ENCODE measurements at places on chromosomes 13 and 19.
A peak's percentile ranks its signal among the peaks of the same experiment; 100 is the strongest.

DNA sequence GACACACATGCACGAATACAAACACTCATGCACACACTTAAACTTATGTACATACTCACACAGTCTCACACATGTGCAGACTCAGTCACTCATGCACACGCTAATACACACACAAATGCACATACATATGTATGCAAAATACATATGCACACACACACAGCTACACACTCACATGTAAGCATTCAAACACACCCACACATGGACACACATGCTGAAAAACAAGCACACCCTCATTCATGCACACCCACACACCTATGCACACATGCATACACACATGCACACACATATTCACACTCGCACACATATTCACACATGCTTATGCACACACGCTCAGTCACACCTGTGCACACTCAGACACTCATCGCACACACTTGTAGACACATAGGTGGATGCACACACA, 9.3 kb downstream of the MUC16 start:
- DNase-seq: no peak

GRCh38 chr13:27808851-27809550, 16.7 kb downstream of the GSX1 start:
- no peak for DNase-seq

DNA sequence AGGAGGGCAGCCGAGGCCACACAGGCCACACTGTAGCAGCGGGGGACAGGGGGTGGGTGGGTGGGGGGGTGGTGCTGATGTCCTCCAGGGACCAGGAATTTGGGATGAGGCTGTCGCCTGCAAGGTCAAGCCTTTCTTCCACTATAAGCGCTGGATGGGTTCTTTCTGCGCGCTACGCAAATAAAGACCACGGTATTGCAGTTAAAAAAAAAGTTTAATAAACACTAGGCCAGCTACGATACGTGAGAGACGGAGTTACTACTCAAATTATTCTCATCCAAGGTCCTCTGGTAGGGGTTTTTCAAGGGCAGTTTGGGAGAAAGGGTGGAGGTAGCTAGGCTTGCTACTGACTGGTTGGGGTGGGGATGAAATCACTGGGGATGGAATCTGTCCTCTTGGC, 508 bp upstream of the ZNF44 start:
- DNase-seq: no peak

- no peak for DNase-seq
These were observed 51.6 kb upstream of the POMP start for GRCh38 chr13:28607187-28607955.

- peak; percentile 43 for DNase-seq
These were observed 6.1 kb downstream of the DHRS12 start for GRCh38 chr13:51797664-51798488.

GRCh38 chr13:19818223-19818842, 35.6 kb upstream of the PSPC1 start:
- no peak for DNase-seq

DNA sequence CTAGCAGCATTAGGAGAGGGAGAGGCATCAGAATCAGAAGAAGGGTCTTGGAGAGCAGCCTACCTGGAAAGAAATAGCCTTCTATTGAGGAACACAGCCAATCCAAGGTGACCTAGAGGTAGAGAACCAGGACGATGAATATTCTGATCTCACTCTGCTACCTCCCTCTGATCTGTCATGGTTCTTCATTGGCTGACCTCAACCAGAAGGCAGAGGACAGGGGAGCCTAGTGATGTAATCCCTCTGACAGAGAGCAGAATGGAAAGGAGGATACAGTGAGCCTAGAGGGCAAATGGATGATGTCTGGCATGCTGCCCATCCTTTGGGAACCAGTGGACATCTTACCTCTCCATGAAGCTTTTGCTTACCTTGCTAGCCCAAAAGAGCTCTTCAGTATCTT, 3.6 kb downstream of the ZNF507 start:
- no peak for DNase-seq

- no peak for DNase-seq
These were observed 53.3 kb downstream of the SOX21 start for GRCh38 chr13:94658926-94659597.

DNA sequence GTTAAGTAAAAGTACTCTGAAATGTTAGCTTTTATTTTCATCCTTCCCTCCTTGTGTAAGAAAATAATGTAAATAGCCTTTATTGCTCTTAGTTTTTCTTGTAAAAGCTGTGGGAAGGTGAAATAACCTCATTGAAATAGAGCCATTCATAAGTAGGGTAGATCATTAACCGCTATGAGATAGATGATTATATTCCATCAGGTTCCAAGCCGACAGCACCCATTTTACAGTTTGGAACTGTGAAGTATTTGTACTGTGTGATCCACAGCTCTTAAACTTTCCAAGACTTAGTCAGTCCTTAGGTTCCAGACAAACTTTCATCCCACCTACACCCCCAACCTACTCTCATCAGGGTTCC, 216.5 kb downstream of the TSHZ3 start:
- no peak for DNase-seq

DNA sequence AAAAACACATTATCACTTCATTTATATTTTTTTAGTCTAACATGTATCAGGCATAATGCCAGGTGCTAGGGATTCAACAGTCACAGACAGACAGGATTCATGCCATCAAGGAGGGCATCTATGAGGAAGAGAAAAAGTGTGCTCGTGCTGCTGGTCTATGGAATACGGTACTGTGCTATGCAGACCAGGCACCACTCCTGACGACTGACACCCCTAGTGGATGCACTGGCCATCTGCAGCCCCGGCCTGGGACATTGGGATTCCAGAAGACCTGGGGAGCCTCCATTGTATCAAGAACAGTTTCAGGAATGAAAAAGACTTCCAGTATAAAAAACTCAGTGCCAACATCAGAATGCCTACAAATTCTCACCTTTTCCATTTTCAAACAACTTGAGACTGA, 94.0 kb downstream of the KLF12 start:
- DNase-seq: no peak

- DNase-seq: no peak
These were observed 11.1 kb downstream of the LMO7 start for GRCh38 chr13:75647126-75647784.

DNA sequence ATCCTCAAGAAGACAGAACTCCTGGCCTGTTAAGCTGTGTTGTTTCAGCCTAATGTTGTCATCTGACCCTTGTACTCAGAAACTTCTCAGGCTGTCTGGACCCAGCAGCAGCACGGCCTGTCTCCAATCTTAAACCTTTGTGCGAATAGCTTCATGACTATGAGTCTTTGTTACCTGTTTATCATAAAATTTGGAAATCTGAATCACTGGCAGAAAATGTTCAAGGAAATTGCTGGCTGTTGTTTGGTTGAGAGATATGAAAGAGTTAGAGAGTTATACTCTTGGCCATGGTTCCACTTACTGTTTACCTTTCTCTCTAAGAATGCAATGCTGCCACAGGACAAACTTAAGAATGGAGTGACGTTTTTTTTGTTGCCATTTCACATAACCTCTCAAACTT, 59.6 kb downstream of the EFNB2 start:
- no peak for DNase-seq

GRCh38 chr13:36712770-36713169, 39.0 kb downstream of the SERTM1 start:
- no peak for DNase-seq

DNA sequence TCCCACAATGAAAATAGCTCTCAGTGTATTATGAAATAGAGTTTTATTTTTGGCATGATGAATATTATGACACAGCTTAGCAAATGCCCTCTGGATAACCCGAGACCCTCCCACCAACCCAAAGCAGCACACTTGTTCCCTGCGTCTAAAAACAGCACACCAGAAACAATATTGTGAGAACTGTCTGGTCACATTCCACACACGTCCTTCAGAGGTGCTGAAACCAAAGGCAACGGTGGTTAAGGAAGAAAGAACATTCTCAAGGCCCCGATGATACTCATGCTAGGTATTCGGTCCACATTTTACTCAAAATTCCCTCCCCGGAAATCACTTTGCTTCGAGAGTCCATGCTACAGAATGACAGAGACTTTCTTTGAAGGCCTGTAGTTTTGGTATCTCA, 156.7 kb downstream of the SLC7A1 start:
- DNase-seq: no peak

- DNase-seq: no peak
These were observed 24.5 kb downstream of the CEACAM16 start for GRCh38 chr19:44723299-44723951.

DNA sequence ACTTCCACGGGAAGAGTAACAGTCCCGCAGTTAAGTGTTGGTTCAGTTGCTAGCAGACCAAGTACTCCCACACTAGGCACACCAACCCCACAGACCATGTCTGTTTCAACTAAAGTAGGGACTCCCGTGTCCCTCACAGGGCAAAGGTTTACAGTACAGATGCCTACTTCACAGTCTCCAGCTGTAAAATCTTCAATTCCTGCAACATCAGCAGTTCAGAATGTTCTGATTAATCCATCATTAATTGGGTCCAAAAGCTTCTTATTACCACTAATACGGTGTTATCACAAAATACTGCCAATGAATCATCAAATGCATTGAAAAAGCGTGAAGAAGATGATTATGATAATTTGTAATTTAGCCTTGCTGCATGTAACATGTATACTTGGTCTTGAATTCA, 95.8 kb downstream of the URI1 start:
- DNase-seq: no peak

DNA sequence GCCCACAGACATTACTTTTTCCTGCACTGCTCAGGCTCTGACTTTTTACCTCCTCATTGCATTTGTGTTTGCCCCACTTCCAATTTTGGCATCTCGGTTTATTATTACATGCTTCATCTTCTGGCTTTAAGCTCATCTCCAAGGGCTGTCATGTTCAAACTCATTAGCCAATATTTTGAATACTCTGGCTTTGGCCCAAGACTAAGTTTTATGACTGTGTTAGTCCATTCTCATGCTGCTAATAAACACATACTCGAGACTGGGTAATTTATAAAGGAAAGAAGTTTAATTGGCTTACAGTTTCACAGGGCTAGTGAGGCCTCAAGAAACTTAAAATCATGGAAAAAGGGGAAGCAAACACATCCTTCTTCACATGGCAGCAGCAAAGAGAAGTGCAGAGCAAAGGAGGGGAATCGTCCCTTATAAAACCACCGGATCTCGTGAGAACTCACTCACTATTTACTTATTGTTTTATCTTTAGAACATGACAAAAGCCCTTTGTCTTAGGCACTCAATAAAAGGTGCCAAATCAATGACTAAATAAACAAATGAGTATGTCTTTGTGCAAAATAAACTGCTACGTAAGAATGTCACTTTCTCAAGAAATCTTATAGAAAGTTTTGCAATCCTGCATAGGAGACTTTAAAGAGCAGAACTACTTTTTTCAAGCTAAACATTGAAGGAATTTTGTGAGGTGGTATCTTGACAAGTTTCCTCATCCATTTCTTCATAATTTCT, 233.4 kb upstream of the SPRY2 start:
- DNase-seq: no peak

DNA sequence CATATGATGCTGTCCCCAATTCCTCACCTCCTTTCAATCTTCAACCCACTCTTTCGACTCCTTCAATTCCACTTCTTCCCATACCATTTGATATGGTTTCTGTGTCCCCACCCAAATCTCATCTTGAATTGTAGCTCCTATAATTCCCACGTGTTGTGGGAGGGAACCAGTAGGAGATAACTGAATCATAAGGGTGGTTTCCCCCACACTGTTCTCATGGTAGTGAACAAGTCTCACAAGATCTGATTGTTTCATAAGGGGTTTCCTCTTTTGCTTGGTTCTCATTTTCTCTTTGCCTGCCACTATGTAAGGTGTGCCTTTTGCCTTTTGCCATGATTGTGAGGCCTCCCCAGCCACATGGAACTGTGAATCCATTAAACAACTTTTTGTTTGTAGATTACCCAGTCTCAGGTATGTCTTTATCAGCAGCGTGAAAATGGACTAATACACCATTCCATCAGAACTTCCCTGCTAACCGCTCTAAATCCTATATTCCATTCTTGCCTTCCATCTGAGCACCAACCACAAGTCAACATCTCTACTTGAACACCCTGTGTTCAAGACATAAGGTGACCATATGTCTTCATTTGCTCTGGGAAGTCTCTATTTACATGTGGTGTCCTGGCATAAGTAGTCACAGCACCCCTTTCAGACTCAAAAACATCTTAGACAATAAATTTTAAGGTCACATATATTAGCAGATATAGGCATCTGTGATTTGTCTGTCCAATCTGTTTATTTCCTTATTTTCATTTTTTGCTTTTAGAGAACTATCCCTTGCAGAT, 122.9 kb downstream of the TSHZ3 start:
- no peak for DNase-seq

- no peak for DNase-seq
These were observed 29.8 kb upstream of the RAP2A start for GRCh38 chr13:97403893-97404750.

DNA sequence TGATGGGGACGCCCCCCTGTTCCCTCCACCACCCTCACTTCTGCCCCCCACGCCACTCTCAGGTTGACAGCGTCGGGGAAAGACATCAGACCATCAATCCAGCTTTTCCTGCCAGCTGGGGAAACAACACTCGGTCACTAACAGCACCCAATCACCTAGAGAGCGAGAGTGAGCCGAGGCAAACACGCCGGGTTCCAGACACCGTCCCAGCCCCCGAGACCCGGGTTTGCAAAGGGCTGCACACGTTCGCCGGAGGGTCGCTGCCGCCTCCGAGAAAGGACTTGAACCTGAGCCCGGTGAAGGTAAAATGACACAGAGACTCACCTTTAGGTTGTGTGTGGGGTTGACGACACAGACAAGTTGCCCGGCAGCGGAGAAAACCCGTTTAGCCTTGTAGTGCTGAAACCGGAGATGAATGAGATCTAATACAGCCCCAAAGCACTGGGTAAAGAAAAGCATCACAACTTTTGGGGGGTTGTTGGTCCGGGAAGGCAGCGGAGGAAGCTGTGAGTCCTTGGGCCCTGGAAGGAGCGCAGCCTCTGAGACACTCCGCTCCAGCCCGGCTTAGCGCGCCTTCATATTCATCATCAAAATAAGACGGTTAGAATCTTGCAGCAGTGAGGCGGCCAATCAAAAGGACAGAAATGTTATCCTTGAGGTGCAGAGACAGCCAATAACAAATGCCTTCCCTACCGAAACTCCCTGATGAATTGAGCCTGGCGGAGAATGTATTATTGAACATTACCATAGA, at the start of gene SIAH3:
Gene SIAH3 (minus strand): TSS at position 583 of the 751 bp plus-strand sequence. CDS start 124 bp downstream, at position 459.
- DNase-seq: no peak

- DNase-seq: peak; percentile 61
These were observed 41.2 kb downstream of the NFIX start for GRCh38 chr19:13036366-13036976.

DNA sequence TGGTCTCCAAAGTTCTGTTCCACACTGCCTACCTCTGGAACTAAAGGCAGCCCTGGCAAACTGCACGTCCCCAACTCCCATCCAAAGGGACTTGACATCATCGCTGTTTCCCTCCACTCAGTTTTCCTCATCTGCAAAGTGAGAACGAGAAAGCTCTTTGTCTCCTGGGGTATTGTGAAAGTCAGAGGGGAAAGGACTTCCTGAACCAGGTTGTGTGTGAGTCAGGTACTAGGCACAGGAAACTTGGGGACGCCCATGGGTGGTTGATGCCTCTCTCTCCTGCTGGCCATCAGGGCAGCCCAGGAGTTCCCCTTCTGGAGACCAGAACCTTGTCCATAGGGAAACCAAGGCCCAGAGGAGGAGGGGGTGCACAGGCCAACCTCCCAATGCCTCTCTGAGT, 4.7 kb downstream of the CRLF1 start:
- DNase-seq: no peak
